ENCODE measurements at places on chromosomes 11 and 22.

GRCh38 chr11:34653031-34653430 lies 32.1 kb downstream of the EHF start:
- no peak for DNase-seq

- DNase-seq, result no peak
These were observed 182.2 kb downstream of the MAML2 start for GRCh38 chr11:96160732-96161306.

DNA sequence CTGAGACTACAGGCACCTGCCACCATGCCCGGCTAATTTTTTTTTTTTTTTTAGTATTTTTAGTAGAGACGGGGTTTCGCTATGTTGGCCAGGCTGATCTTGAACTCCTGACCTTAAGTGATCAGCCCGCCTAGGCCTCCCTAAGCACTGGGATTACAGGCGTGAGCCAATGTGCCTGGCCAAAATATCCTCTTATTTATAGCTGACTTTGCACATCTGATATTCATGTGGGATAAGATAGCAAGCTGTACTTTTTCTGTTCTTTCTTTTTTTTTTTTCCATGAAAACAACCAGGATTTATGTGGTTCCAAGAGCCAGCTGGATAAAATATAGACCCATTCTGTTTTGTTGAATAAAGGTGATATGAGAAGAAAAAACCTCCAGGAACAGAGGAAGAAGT lies 12.1 kb upstream of the XBP1 start:
- no peak for DNase-seq

DNA sequence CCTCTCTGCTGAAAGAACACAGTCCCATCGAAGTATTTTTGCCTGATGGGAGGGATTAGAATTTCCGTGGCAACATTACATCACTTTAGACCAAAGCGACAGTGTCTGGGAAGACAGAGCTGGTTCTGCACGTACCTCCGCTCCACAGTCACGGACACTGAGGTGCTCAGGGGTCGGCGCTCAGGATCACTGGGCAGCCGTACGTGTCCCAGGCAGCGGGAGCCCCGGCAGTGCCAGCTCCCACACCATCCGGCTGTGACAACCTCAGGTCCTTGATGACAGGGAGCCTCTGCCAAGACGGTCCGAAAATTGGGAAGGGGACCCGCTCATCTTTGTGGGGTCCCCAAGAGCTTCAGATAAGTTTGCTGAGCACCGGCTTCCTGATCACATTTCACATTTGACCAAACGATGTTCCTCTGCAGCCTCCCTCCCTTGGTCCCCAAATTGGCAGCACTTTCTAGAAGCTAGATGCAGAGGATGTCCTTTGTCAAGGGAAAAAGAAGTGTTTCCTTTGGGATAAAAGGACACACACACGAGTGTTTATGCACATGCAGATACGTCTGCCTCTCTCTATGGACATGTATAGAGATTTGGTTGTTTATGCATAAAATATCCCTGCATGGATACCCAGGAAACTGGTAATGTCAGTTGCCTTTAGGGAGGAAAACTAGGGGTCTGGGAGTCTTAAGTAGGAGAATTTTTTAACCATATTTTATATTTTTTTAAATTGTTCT lies 61.6 kb upstream of the LINC01488 start:
- no peak for DNase-seq

DNA sequence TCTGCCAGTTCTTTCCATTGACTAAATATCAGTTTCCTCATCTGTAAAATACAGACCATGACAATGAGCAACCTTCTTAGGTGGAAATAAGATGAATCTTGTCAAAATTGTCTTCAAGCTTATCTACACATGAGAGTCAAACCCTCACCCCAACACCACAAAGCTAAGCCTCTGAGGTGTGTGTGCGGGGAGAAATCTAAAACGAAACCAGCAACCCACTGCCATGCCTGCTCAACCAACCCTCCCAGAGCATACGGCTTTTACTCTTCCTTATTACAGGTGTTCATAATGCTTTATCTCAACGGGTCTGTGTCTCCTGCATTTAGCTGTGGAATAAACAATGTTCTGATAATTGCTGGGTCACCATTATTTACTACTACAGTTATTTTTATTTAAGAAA lies 235.4 kb downstream of the KIRREL3 start:
- no peak for DNase-seq

GRCh38 chr11:12991426-12991825 lies 17.7 kb upstream of the RASSF10 start:
- peak; percentile 87 for DNase-seq

DNA sequence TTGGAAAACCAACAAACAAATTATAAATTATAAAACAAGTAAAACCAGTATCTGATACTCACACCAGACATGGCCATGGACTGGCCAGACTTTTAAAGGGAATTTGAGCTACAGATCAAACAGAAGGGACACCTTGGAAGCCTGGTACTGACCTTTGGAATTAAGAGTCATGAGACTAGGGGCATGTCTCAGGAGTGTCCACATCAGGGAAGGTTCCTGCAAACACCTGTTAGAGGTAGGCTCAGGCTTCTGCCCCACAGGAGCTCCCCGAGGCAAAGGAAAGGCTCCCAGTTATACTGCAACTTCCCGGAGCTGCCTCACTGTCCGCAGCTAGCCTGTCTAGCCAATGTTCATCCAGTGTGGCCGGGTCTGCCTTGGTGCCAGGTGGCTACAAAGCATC lies 290.1 kb downstream of the BUD13 start:
- no peak for DNase-seq

DNA sequence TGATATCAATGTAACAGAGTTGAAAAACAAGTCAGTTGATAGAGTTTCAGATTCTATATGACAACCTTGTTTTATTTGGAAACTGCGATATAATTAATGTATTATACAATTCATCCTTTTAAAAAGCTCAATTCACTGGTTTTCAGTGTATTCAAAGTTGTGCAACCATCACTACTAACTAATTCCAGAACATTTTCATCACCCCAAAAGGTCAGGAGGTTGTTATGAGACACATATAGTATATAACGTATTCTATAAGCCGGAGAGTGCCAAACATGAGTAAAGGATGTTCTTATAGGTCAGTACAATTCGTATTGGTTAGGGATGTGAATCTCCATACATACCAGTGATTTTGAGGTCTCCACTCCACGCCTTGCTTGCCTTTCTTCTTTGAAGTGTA lies 40.1 kb upstream of the UCP3 start:
- no peak for DNase-seq

DNA sequence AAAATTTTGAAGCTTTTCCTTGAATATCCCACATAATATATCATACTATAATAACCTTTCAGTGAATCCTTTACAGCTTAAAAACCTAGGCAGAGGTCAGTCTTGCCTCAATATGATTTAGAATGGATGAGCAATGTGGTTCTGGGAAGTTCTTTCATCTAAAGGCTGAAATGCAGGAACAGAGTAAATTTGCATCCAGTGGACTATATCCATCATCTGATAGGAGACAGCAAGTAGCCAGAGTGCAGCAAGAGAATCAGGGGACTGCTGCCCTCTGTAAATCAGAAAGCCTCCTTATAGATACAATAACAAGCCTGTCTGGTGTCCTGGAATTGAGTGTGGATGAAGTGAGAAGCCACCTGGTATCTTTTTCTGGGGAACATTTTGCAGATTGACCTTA lies 748.3 kb upstream of the CCDC90B start:
- DNase-seq, result no peak

- no peak for DNase-seq
These were observed 53.0 kb upstream of the RDX start for GRCh38 chr11:110349138-110349996.

GRCh38 chr11:81869351-81870065 lies 864.2 kb downstream of the FAM181B start:
- DNase-seq, result no peak

DNA sequence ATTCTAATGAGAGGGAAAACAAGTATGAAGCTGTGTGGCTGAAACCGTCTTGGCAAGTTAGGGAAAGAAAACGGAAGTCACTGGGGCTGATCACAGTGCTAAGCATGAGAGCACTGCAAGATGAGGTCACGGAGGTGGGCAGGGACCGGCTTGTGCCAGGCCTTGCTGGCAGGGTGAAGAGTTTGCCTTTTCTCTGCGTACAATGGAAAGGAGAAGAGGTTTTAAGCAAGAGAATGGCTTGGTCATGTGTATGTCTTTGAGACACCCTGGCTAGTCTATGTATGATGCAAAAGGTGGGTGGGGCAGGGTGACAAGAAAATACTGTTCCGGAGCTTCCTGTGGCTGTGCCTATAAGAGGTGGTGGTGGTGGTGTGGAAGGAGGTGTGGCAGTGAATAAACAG lies 567.9 kb downstream of the NTM start:
- no peak for DNase-seq

DNA sequence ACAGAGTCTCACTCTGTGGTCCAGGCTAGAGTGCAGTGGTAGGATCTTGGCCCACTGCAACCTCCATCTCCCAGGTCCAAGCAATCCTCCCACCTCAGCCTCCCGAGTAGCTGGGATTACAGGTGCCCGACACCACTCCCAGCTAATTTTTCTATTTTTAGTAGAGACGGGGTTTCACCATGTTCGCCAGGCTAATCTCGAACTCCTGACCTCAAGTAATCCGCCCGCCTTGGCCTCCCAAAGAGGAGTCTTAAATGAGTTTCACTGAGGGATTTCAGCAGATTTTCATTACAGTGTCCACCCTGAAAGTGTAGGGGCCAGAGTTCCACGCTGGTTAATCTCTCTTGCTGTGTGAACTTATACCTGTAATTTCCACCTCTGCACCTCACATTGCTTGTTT lies 412 bp upstream of the RPS3 start:
- no peak for DNase-seq

- DNase-seq, result no peak
These were observed 81.6 kb downstream of the MYEOV start for GRCh38 chr11:69375316-69376154.

DNA sequence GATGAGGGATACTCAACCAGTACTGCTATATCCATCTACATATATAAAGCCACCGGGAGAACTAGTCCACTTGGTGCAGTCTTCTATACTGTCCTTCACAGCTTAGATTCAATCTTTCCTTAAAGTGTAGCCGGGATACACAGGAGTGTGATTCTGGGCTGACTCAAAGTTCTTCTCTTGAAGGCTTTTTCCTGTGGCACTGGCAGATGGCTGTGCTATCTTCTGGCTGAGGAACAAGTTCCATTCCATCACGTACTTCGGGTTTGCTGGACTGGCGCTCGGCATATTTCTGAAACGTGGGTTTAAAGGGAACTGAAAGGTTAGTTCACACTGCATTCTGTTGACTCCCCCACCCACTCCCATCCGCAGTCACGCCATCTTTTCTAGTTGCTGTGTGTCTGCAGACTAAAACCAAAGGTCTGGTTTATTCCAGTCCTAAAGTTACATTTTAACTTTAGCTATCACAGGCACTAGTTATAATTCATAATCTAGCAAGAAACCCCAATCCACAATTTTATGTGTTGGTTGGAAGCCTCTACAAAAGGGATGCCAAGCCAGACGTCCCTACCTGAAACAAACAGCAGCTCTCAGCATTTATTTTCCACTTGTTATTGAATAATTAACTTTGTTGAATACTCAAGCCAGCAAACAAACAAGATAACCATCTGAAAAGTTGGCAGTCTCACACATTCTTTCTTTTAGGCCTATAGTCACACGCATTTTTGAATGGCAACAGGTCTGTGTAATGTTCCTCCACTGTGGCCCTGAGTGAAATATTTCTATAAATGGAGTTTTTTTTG lies 7.5 kb upstream of the C11orf65 start:
- peak; percentile 86 for DNase-seq

DNA sequence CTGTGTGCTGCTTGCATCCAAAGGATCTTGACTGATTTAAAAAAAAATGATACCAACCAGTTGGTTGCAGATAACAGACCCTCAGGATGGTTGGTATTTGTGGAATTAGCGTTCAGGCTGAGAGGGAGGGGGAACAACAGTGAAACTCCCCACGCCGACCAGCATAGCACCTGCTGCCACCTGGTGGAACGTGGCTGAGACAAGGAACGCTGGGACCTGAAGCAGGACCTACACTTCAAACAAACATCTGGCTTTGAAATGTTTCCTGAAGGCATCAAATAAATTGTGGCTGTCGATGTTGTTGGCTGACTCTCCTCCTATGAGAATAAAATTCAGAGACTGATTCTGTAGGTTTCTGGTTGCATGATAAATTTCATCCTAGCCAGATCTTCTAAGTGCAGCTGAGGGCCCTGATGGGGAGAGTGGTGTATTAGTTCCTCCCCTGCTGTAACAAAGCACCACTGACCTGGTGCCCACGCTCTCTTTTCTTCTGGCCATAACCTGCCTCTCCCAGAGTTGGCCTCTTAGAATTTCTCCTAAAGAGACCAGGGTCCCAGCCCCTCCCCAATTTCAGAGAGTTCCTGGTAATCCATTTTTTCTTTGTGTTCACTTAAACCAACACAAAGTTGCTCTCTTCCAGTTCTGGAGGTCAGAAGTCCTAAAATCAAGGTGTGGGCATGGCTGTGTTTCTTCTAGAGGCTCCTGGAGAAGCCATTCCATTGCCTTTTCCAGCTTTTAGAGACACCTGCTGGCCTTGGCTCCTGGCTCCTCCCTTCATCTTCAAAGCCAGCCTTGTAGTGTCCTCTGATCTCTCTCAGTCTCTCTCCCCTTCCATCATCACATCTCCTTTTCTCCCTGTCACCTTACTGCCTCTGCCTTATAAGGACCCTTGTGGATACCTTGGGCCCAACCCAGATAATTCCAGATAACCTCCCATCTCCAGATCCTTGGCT lies 17.3 kb downstream of the APOL2 start:
- no peak for DNase-seq
